CD4-positive, alpha-beta T cell treated with Interleukin-6 at 100 ng/mL for 8 hours (primary cell): ENCODE measurements at places on chromosomes 5 and 9.

DNA sequence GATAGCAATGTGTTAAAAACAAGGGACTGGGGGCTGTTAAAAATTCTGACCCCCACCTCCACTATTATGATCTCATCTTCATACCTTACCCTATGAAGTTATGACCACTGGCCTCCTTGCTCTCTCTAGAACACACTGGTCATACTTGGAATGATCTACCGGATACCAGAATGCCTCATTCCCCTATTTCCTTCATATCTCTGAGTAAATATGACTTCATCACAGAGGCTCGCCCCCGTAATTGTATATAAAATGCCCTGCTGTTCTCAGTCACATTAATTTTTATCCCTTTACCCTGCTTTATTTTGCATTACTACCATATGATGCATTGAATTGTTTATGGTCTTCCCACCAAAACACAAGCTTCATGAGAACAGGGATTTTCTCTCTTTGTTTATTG, 29.2 kb downstream of the IZUMO3 start:
- no peak for DNase-seq

DNA sequence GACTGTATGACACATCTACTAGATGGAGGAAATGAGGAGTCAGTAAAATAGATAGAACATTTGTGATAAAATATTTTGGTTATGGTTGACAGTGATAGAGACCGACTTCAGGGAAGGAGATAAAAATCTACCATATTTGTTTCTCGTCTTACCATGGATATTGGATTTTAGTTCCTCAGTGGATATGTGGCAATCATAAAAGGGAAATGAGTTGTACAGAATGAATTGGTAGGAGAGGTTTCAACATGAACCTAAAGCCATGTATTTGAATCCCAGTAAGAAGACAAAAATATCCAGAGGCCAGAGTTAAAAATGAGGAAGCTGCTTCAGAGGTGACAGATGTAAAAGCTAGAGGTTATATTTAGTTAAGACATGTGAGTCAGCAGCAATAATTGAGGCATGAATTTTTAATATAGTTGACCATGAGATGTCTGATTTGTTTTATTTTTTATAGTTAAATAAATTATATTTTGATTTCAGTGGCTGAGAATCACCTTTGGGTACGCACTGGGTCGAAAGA, 480.4 kb upstream of the TUSC1 start:
- DNase-seq: no peak

GRCh38 chr9:6584881-6585597, 60.5 kb downstream of the GLDC start:
- DNase-seq: no peak

- no peak for DNase-seq
Observed at GRCh38 chr9:124875501-124875900, 13.6 kb downstream of the ARPC5L start.

DNA sequence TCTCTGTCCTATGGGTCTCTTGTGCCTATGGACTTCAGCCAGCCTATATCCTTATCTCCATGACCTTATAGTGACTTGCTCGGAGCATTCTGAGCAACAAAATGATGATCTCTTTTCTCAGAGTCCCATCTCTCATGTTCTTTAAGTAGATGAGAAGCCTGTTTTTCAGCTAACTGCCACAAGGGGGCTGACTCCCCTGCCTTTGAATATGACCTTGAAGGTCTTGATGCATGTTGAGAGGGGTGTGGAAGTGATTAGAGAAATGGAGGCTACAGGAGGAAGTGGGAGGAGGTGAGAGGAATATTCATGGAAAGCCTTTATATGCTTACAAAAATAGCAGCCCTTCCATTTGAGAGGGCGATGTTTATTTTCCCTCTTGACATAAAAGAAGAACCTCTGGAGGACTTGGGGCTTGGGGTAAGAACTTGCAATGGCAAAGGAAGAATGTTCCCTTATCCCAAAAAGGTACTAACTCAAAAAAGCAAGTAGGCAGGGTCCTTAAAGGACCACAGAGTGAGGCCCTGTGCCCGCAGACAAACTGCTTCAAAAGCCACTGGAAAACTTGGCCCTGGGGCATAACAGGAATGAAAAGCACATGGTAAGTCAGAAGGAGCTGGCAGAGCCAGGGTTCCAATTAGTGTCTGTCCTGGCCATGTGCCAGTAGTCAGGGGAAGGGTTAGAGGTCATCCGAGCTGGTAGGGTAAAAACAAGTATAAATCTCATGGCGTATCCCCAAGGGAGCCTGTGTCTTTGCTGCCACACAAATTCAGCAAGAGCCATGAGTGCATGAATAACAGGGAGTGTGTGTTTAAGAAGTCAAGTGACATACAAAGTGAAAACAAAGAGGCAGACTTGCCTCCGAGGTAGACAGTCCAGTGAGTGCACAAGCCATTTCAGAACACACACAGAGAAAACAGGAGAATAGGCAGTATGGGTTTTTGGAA, 39.1 kb downstream of the FGD3 start:
- DNase-seq: peak; percentile 64

- no peak for DNase-seq
Observed at GRCh38 chr5:10876006-10876744, 115.1 kb upstream of the DAP start.

DNA sequence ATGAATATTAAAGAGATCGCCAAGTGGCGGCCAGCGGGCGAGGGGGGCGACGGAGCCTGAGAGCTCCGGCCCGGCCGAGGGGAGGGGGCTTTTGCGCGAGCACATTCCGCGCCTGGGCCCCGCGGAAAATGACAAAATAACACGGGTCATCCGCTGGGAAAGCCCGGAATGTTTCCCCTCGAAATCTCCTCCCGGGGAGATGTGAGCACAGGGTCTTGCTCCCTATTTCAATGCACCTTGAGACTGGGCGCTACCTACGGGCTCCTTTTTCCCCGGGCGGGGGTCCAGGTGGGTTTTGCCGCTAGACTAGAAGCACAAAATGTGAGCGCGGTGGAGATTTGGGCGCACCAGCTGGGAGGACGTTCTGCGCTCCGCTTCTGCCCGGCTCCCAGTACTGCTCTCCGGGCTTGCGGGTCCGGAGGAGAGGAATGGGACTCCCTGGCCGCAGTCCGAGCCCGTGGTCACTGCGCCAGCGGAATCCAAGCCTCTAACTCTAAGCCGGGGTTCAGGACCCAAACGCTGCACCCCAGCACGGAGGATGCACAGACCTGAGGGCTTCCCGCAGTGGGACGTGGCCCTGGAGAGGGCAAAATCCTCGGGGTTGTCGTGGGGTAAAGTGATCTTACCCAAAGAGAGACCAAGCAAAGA, 2.8 kb upstream of the PRDM12 start:
- DNase-seq: no peak

DNA sequence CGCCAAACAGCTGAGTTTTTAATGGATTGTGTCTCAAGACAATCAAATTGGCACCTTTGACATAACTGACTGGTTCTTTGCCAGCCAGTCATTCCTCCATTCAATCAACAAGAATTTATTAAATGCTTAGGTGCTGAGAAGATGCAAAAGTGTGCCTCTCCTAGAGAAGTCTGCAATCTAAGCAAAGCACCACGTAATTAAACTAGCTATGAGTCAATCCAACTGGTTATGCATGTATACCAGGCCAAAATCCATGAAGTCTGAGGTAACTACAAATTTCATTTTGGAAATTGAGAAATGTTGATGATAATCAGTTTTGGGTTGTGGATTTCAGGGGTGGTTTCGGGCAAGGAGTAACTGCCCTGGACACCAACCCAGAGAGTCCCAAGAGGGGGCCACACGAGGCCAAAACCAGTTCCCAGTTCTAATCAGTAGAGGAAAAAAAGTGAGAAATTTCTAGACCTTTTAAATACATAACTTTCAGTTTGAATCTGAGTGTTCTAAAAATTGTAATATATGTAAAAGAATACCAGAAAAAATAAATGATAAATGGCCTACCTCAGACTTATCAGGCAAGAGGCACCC, 92.6 kb downstream of the EFNA5 start:
- DNase-seq: no peak

DNA sequence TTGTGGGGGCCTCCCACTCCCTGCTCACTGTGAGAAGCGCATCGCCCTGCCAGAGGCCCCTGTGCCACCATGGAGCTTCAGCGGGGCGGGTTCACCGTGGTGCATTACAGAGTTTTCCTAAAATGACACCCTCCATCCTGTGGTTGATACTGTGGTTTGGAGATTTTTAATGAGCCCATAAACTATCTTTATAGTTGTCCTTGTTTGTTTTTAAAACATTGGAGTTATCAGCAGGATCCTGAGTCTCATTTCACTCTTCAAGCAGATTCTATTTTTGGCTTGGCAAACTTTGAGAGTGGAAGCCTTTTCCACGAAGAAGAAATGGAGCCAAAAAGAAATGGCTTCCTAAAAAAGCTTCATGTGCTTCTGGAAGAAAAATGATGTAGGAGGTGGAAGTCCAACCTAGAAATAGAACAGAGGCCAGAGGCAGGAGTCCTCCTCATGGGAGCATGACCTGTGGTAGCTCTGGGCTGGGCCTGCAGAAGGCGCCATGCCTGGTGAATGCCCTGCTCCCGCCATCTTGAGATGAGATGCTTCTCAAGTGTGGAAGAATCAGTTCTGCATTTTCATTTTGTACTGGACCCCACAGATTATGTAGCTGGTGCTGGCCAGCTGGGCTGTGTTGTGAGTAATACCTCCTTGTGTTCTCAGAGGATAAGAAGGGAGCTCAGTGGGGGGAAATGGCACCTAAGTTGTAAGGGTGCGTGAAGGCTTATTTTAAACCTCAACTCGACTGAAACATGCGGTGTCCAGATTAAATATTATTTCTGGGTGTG, 79.0 kb upstream of the RAI14 start:
- DNase-seq: no peak
